NCI-H1417 (cell line): ENCODE measurements at places on chromosomes 11 and 22.
A peak's percentile ranks its signal among the peaks of the same experiment; 100 is the strongest.

DNA sequence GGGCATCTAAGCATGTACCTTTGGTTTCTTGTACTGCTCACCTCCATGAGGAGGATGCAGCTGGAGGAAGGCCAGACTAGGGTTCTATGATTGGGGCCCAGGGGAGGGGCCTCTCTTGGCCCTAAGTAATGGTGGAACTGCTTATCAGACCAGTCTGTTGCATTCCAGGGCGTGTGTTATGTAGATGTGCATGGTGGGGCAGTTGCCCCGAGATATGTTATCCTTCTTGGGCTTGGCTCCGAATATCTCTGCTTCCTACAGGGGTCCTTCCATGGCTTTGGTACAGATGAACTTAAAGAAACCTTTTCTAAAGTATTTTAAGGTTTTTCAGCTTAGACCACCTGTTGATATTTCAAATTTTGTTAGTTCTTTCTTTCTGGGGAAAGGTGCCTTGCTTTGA, 126.0 kb downstream of the SWAP70 start:
- no peak for DNase-seq

- DNase-seq = no peak
These were observed 39.0 kb upstream of the KIRREL3 start for GRCh38 chr11:127039591-127039990.

GRCh38 chr11:81197396-81197795, 1536.3 kb downstream of the FAM181B start:
- no peak for DNase-seq

GRCh38 chr22:19234126-19234896, 55.8 kb upstream of the SLC25A1 start:
- no peak for DNase-seq

DNA sequence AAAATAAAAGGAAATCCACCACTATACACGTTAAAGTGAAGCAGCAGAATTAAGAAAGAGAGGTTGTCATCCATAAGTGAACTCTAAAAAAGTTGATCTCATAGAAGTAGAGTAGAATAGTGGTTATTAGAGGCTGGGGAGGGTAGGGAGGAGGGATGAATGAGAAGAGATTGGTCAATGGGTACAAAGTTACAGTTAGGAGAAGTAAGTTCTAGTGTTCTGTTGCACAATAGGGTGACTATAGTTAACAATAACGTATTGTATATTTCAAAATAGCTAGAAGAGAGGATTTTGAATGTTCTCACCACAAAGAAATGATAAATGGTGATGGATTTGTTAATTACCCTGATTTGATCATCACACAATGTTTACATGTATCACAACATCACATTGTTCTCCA, 72.0 kb downstream of the CD82 start:
- DNase-seq = no peak

- DNase-seq = no peak
These were observed 1.1 kb upstream of the RAC2 start for GRCh38 chr22:37244922-37245722.

GRCh38 chr11:1387961-1388762, 1.6 kb upstream of the BRSK2 start:
- DNase-seq = peak; percentile 74

DNA sequence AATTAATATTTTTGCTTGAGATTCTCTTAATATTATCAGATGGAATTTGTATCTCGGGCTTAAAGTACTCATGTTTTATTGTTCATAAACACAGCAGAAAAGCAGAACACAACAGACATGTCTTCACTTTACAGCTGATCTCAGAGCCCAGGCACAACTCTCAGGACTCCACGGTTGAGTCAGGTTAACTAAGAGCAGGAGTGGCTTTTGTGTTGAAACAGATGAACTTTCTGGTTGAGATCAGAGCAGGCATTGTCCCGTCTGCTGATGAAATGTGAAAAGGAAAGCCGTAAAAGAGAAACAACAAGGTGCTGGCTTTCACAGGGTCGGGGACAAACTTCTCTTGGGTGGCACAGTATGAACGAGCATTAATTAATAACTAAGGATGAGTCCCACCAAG, 49.0 kb downstream of the JHY start:
- no peak for DNase-seq

DNA sequence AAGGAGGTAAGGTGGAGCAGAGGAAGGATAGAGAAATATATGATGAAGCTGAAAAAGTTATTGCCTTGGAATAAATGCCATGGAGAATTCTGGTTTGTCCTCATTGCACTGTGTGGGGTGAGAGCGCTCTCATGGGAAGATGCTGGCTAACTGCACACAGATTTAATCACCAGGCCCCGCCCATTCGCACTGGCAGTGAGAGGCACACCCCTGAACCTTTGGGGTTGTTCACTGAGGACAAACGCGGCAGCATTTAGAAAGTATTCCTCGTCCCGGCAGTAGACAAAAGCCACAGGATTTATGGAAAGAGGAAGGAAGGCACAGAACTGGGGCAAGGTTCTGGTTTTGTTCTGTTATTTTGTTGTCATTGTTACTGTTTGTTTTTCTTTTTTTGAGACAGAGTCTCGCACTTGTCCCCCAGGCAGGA, 70.2 kb downstream of the MED15 start:
- DNase-seq = no peak

DNA sequence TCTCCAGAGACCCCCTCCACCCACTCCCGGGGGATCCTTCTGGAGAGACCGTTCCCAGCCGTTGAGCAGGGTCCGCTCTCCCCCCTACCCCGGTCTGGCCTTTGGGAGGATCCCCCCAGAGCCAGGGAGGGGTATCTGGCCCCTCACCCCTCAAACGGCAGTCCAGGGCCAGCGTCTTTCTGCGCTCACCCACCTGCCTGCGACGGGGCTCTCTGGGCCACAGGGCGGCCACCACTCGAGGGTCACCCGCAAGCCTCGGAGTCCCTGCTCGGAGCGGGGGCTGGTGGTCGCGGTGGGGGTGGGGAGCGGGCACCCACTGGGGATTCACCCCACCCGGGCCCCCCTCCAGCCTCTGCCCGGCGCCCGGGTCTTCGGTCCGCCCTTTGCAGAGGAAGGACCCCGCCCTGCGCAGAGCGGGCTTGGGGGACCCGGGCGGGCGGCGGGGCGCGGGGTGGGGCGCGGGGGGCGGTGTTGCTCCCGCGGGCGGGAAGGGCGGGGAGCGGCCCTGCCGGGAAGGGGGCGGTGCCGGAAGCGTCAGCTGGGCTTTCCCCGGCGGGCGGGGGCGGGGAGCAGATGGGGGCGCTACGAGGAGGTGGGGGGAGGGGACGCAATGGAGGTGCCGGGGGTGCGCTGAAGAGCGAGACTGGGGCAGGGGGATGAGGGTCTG, 16.6 kb downstream of the CRELD2 start:
- peak; percentile 27 for DNase-seq

GRCh38 chr11:19713196-19714021, 772 bp downstream of the NAV2 start:
- peak; percentile 73 for DNase-seq

DNA sequence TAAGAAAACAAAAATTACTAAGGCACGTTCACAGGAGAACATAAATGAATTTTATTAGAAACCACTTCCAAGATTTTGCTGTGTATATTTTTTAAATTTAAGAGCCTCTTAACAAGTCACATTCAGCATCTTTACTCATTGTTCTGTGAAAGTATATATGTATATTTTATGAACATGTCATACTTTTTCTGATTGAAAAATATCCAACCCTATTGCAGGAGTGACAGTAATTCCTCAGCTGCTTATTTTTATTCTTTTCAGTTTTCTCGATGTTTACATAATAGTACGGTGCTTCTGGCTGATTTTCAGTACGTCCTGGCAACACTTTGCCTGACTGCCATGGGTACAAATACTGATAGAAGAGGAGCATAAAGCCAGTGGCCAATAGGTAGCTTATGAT, 41.8 kb downstream of the XKR3 start:
- no peak for DNase-seq

DNA sequence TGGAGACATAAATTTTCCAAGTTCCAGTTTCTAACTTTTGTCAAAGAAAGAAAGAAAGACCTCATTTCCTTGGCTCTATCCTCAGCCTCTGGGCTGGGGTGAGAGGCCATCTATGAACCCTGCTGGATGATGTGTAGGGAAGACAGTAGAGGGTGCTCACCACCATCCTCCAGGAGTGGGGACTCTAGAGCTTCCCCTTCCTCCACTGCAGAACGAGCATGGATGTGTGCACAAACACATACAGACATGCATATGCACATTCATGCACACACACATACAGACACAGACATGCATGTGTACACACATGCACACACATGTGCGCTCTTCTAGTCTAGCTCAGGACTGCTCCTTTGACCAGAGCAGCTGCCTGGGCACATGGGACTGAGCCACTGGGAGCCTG, 565.8 kb downstream of the BUD13 start:
- DNase-seq = no peak

DNA sequence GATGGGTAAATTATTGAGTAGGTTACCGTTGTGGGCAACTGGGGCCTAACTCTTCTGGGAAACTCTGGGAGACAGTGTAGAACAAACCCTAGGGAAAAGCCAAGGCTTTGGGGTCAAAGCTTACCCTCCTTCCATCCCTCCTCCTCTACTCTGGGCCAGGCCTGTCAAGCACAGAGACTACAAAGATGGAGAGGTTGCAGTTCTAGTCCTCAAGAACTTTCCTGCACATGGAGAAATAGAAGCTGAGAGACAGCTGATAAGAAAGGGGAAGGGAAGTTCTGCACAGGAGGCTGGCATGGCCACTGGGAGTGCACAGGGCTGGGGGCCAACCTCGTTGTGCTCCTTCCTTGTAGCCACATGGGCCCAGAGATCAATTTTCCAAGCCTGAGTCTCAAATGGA, 67.2 kb upstream of the ALX4 start:
- DNase-seq = no peak

- no peak for DNase-seq
These were observed 60.9 kb downstream of the ST14 start for GRCh38 chr11:130220311-130221035.

DNA sequence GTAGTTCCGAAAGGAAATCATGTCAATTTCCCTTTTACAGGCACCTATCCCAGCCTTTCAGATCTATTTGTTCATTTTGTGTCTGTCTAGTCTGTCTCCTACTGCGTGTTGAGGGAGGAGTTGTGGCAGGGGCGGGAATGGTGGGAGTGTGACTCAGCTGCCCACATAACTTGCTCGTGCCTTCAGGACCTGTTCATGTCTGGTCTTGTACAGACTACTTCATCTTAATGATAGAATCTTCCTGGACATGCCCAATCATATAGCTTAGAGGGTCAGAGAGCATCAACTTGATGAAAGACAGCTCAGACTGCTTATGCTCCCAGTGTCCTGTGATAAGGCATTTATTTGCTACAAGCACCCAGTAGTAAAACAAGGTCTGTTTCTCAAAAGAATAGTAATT, 61.0 kb upstream of the BIRC3 start:
- DNase-seq = no peak

DNA sequence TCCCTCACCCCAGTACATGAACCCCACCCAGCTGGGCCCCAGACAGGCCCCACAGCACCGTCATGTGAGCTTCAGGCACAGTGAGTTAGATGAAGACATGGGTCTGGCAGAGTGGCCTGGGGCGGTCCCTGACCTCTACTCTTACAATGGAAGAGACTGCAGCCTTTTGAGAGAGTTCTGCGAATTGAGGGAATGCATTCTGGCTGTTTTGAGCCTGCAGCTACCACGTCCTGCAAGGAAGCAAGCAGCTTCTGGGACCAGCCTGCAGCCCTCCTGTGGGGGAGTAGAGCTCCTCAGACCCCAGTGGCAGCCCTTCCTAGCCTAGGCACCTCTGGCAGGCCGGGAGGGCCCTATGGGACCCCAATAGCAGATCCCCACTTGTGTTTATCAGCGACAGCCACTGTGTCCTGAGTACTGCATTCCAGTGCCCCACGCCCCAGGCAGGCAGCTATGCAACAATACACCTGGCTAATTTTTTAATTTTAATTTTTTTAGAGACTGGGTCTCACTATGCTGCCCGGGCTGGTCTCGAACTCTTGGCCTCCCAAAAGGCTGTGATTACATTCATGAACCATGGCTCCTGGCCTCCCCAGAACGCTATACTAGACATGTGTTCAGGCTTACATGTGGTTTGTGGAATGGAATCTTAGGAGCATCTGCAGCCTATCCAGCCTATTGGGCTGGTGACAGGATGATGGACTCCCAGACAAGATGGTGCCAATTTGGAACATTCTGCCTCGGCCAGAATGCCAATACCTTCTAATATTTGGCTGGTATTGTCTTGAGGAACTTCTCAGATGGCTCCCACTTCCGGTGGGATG, 717 bp upstream of the SLC7A4 start:
- no peak for DNase-seq

DNA sequence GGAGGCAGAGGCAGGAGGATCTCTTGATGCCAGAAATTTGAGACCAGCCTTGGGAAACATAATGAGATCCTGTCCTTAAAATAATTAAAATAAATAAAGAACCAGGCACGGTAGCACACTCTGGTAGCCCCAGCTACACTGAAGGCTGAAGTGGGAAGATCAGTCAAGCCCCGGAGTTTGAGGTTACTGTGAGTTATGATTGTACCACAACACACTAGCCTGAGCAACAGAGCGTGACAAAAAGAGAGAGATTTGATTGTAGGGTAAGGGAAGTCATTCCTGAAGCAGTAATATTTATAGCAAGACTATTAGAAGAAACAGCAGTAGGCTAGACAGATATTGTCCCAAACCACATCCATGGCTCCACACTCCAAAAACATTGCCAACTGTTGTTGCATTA, 1408.4 kb upstream of the TENM4 start:
- DNase-seq = no peak
